ENCODE measurements at places on chromosomes 13 and 19.

DNA sequence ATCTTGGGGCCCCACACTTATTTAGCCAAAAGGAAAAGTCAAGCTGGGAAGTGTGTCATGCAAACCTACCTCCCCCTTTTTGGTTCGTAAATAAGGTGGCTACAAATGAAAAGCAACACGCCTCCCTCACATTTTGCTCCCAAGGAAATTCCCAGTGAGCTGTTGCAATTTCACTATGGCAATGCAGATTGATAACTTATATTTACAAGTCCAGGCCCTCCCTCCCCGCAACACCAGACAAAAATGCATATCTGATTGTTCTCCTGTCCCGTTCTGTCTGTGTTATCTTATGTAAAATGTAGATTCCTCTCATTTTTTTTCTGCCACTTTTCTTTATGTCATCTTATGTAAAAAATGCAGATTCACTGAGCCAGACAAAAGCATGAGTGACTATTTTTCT, 1305.3 kb downstream of the SLITRK5 start:
- DNase-seq: no peak

- no peak for DNase-seq
Measured at GRCh38 chr13:78497702-78498355, 105.5 kb downstream of the POU4F1 start.

DNA sequence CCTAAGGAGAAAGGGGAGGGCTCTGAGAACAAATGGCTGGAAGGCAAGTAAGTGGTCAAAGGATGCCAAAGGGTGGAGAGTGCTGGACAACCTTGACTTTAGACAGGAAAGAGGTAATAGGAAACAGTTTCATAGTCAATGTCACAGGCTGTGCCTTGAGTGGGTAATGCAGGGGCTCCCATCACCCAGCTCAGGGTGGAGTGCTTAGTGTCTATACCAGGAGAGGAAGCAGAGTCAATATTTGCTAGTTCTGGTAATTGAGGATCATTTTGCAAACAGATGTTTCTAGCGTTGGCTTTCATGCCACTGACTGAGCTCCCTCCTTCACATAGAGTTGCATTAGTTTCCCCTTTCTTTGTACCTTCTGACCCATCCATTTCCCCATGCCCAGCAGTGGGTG, 64.6 kb upstream of the KL start:
- no peak for DNase-seq

- no peak for DNase-seq
Measured at GRCh38 chr13:21723807-21724505, 53.1 kb downstream of the FGF9 start.

- DNase-seq: no peak
Measured at GRCh38 chr13:37342205-37342604, 236.7 kb upstream of the CSNK1A1L start.

DNA sequence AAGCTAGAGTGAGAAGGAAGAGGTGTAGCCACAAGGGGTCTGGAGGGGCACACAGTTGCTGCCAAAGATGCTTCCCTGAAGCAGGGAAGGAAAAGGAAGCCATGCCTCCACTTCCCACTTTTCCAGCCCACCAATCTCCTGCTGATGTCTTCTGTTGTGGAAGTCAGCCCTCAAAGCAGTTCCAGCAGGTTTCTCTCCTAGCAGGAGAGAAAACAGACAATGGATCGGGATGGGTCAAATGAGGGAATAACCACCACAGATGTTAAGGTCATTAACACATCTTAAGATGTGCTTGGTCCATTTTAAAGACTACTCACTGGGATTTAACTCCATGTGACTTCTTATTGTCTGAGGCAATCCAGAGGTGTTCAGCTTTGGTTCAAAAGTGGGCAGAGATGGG, 284.1 kb upstream of the SOX21 start:
- DNase-seq: no peak

GRCh38 chr13:102212729-102213128, 189.1 kb downstream of the FGF14 start:
- DNase-seq: no peak

DNA sequence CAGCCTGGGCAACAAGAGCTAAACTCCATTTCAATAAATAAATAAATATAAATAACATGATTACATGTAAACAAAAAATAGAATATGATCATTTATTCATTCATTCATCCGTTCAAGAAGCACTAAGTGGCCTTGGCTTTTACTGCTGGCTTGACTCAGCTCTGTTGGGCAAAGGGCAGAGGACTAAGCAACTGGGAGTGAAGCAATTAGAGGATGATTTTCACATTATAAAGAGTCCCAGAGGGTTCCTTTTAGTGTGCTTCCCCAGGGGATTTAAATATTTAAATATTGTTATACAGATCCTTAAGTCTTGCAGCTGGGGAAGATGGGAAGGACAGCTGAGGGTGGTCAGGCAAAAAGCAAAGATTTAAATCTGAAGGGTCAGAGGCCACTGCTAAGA, 34.9 kb upstream of the FLT1 start:
- DNase-seq: no peak

GRCh38 chr19:29567366-29567915, 38.6 kb upstream of the POP4 start:
- no peak for DNase-seq

- no peak for DNase-seq
Measured at GRCh38 chr13:33250609-33251008, 34.9 kb downstream of the STARD13 start.

- DNase-seq: no peak
Measured at GRCh38 chr13:50521006-50521830, 322.3 kb downstream of the DLEU7 start.

DNA sequence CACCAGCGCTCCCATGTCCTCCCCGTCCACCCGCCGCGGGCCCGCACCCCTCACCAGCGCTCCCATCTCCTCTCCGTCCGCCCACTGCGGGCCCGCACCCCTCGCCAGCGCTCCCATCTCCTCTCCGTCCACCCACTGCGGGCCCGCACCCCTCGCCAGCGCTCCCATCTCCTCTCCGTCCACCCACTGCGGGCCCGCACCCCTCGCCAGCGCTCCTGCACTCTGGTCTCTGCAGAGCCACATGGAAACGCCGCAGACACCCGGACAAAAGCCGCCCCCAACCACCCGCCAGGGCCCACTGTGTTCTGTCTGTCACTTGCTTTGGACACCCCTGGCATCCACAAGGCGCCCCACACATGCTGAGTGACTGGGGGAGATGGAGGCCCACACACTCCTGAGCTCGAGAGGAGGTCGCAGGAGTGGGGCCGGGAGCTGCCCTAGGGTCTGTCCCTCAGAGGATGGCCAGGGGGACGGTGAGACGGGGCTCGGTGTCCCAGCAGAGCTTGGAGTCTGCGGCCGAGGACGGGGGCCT, 7.4 kb downstream of the CFD start:
- no peak for DNase-seq

- no peak for DNase-seq
Measured at GRCh38 chr19:32357720-32358119, 12.3 kb downstream of the ZNF507 start.

GRCh38 chr13:97471711-97472110, 37.7 kb downstream of the RAP2A start:
- no peak for DNase-seq

- DNase-seq: no peak
Measured at GRCh38 chr13:42355491-42356183, 83.7 kb downstream of the AKAP11 start.

- DNase-seq: no peak
Measured at GRCh38 chr13:45674908-45675307, 27.2 kb upstream of the CBY2 start.

DNA sequence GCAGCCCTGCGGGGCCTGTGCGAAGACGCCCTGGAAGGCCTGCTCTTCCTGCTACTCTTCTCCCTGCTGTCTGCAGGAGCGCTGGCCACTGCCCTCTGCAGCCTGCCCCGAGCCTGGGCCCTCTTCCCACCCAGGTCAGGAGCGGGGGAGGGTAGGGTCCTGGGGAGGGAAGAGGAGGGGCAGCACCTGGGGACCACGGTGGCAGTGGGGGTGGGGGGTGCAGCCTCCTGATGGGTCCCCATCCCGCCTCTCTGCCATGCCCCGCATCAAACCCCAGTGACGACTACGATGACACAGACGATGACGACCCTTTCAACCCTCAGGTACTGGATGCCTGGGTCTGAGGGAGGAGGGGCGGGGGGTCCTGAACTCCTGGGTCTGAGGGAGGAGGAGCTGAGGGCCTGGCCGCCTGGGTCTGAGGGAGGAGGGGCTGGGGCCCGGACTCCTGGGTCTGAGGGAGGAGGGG, 13.4 kb upstream of the LENG8 start:
- no peak for DNase-seq

DNA sequence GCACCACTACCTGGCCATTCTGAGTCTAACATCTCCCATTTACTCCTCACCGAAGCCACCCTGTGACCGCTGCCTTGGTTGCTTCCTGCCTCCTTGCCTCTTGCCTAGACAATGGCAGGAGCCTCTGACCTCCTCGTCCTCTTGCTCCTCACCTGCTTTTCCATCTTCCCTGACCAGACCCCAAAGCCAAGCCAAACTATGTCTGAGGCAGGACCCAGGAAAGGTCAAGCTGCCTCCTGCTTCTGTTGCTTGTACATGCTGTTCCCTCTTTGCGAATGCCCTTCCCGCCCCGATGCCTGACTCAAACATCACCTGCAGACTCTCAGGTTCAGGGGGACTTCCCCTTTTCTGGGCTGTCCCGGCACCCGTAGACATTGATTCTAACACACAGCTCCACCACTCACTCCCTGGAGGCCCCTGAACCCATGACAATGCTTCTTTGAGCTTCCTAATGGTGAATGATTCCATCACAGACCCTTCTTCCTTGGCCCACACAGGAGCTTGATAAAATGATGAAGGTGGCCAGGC, 60.8 kb downstream of the F2RL3 start:
- no peak for DNase-seq

DNA sequence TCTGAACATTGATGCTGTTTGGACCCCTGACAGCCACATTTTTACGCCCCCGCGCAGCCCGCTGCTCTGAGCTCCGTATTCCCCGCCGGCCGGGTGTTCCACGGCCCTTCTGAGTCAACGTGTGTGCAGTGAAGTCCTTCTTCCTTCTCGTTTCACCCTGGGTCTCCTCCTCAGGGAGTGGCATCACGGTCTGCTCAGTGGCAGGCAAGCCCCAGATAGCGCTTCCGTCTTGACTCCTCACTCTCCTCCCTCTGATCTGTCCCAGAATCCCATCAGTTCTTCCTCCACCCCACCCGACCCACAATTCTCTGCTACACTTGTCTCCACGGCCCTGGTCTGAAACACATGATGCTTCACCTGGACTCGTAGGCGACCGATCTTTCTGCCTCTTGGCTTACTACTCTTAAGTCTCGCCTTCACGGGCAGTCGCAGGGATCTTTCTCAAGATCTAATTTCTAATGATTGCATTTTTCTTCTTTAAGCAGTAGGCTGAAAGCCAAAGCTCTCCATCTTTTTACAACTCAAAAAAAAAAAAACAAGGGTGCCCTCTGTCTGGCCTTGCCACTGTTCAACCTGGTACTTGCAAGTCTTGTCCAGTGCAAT, 33.9 kb downstream of the CCNE1 start:
- no peak for DNase-seq

DNA sequence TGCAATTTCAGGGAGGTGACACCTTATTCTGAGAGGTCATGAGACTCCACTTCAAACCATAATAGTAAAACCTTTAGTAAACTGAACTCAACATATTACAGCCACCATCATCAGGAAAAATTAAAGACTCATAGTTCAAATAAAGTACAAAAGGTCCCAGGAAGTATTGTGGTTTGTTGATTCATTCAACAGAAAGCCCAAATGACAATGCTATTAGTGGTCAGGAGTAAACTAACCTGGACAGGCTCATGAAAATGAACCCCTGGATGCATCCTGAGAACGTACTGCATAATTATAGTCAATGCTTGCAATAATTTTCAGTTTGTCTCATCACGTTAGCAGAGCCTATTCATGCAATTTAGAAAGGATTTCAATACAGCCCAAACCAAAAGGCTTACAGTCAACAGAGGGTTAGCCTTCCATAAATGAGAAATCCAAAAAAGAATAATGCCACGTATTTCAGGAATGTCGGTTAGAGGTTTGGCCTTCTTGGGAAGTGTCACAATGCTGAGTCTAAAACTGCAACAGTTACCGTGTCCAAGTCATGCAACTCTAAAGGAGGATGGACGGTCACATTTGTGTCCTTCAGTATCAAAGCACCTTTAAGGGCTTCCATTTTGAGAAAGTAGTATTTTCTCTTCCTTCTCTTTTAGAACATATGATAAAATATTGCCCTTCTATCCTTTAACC, 280.8 kb downstream of the ABCC4 start:
- no peak for DNase-seq

DNA sequence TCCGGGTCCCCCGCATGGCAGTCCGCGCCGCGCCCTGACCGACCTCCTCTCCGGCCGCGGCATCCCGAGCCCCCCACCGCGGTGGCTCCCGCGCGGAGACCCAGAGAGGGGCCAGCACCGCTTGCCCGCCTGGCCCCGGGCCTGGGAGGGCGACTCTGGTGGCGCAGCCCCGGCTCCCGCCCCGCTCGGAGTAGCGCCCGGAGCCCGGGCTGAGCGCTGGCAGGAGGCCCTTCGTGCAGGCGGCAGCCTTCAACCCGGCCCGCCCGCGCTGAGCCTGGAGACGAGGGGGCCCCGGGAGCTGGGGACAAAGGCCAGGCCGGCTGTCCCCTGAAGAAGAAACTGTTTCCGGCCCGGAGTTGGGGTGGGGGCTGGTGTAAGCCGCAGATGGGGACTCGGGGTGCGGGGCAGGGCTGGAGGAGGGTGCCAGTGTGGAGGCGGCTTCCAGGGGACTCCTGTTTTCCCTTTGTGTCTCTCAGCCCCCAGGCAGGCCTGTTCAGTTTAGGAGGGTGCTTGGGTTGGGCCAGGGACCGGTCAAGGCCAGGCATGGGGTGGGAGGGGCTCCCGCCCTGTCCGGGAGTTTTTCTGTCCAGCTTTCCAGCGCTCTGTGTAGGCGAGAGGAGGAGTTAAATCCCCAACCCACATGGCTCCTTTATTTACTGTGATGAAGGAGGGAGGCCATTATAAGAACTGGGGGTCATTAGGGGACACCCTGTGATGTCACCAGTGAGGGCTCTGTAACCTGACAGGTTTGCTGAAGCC, 935 bp downstream of the LRP3 start:
- DNase-seq: peak; percentile 66

DNA sequence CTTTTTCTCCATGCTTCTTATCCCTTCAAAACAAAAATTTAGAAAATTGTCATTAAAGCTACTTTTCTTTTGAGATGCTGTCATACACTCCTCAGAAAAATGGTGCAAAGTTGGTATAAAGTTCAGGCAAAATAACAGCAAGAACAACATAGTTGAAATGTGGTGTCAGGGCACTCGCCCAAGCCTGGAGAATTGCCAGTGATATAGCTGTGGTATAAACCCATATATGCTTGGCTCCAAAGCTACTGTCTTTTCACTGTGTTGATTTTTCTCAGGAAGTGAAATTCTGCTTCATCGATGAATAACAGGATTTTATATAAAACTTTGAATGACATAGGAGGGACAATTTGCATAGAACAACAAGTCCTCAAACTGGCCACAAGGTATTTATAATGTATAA, 2532.9 kb downstream of the PCDH9 start:
- no peak for DNase-seq

GRCh38 chr19:53424968-53425597, 6.7 kb upstream of the ZNF761 start:
- DNase-seq: no peak

DNA sequence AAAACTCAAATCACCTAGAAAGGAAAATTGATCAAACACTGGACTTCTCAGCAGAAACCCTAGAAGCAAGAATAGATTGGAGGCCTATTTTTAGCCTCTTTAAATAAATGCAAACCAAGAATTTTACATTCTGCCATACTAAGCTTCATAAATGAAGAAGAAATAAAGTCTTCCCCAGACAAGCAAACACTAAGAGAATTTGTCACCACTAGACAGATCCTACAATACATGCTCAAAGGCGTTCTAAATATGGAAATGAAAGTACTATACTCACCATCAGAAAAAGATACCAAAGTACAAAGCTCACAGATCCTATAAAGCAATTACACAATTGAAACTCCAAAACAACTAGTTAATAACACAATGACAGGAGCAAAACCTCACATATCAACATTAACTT, 578.1 kb downstream of the UQCRFS1 start:
- no peak for DNase-seq

Measured in HuH-7 (cell line).